ENCODE measurements at places on chromosomes 12 and 14.

- no peak for DNase-seq
Measured at GRCh38 chr12:16901946-16902345, 296.0 kb upstream of the LMO3 start.

DNA sequence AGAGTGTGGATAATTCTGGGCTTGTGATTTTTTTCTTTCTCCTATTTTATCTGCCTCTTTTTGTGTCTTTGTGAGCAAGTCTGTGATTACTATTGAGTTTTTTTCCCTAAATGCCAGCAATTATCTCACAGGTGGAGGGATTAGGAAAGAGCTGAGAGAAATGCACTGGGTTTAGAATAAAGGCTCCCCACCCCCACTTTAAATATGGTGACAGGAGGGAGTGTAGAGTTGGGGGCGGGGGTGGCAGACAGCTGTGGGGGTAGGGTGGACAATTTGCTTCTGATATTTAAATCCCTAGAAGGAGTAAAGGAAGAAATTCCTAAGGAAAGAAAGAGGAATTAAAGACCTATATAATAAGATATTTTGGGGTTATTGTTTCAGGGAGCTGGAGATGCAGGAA, 145.9 kb downstream of the NRXN3 start:
- DNase-seq, result no peak

- DNase-seq, result no peak
Measured at GRCh38 chr14:21015312-21015711, 9.5 kb downstream of the NDRG2 start.

DNA sequence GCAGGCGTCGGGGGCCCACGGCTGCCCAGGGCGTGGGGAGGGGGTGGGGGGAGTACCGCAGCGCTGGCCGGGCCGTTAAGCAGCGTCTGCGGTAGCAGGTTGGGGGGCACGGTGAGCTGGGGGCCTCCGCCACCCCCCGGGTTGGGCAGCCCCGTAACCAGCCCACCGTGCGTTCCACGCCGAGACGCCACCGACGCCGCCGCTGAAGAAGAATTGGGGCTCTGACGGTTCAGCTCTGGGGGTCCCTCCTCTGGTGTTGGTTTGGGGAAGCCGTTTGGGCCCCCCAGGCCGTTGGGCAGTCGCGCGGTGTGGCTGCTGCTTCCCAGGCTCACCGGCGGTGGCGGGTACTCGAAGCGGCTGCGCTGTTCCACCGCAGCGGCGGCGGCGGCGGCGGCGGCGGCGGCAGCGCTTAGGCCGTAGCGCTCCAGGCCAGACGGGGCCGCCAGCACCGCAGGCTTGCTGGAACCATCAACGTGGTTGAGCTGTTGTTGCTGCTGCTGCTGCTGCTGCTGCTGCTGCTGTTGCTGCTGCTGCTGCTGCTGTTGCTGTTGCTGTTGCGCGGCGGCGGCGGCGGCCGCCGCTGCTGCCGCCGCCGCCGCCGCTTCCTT, 1.5 kb downstream of the IRF2BPL start:
- DNase-seq, result peak; percentile 64

DNA sequence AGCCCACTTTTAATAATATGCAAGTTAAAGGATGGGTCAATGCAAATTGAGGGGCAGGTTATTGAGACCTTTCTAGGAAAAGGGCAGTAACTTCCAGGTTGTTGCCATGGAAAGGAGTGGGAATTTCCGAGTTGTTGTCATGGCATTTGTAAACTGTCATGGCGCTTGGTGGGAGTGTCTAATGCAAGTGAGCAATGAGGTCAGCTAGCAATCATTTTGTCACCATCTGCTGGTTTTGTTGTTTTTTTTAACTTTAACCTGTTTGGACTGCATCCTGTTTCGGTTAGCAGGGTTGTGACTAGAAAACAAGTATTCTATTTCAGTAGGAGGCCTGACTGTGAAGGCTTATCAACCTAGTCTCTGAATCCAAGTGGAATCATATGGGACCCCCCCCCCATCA, 85.8 kb upstream of the TSPAN11 start:
- no peak for DNase-seq

DNA sequence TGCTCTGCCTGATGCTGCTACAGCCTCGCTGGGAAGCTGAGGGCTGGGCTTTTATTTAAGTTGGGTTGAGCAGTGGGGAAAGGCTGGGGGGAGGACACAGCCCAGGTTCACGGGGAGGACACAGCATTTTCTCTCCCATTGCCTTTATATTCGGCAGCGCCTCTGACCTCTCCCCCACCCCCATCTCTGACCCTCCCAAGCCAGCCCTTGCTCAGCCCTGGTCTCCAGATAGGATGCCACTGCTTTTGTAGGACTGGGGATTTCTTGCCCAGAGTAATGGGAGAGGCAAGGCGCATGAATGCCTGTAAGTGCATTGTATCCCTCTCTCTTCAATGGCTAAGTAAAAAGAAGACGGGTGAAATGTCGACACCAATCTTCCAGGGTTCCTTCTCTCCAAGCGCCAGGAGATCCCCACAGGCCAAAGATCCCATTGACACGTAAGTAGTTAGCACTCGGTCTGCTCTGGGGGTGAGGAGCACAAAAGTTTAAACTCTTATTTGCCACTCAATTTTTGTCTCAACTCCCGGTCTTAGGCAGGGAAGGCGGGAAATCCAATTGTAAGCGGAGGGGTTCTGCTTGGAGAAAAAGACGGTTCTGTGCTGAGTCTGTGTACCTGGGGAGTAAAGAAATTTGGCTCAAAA, 4.6 kb downstream of the HOXC4 start:
- DNase-seq, result no peak

All from fibroblast of skin of right quadriceps (primary cell).